ENCODE measurements at places on chromosomes 2 and 18.
A peak's percentile ranks its signal among the peaks of the same experiment; 100 is the strongest.

GRCh38 chr2:58051445-58051844 is 4.8 kb downstream of the VRK2 start:
- no peak for DNase-seq

DNA sequence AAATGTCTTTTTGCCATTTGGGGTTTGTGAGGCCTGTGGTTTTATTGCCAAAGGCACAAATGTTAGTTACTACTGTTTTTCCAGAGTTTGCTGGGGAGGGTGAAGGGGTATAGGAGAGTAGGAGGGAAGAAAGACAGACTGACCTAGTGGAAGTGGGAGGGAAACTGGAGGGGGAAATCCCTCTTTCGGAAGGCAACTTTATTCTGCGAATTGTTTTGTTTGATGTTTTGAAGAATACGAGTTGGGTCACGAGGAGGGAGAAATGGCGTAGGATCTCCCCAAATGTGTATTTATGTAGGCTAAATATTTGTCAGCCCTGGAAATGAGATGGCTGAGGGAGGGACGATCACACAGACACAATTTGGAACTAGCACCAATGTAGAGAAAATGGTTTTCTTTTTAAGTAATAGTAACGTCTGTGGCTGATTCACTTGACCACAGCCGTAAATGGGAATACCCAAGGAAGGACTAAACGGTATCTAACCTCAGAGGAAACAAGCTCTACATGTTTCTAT is 172.3 kb downstream of the ICOS start:
- no peak for DNase-seq

DNA sequence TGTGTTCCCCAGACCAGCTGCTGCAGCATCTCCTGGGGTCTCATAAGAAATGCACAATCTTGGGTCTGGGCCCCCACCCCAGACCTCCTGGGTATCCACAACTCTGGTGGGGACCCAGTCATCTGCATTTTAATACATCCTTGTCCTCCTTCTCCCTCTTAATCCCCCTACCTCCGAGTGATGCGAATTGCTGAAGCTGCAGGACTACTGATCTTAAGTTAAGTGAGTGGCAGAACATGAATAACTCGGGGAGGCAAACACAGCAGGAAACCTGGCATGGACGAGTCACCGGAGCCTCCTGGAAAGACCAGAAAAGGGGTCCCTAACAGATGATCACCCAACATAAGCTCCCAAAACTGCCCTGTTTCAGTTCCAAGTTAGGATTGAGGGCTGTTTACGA is 283.2 kb upstream of the MGAT5 start:
- no peak for DNase-seq

DNA sequence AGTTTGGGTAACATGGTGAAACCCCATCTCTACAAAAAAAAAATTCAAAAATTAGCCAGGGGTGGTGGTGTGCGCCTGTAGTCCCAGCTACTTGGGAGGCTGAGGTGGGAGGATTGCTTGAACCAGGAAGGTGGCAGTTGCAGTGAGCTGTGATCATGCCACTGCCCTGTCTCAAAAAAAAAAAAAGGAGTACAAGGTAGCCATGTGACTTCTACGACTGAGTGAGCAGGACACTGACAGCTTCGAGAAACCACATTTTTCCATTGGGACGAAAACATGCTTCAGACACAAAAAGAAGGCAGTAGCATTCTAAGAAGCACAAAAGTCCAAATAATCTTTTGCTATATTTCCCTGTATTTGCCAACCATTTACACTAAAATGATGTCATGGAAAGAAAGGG is 19.7 kb upstream of the IKZF2 start:
- no peak for DNase-seq

GRCh38 chr18:67411116-67411515 is 105.4 kb downstream of the DSEL start:
- DNase-seq: no peak

GRCh38 chr2:148939271-148939670 is 64.2 kb downstream of the KIF5C start:
- DNase-seq: no peak

DNA sequence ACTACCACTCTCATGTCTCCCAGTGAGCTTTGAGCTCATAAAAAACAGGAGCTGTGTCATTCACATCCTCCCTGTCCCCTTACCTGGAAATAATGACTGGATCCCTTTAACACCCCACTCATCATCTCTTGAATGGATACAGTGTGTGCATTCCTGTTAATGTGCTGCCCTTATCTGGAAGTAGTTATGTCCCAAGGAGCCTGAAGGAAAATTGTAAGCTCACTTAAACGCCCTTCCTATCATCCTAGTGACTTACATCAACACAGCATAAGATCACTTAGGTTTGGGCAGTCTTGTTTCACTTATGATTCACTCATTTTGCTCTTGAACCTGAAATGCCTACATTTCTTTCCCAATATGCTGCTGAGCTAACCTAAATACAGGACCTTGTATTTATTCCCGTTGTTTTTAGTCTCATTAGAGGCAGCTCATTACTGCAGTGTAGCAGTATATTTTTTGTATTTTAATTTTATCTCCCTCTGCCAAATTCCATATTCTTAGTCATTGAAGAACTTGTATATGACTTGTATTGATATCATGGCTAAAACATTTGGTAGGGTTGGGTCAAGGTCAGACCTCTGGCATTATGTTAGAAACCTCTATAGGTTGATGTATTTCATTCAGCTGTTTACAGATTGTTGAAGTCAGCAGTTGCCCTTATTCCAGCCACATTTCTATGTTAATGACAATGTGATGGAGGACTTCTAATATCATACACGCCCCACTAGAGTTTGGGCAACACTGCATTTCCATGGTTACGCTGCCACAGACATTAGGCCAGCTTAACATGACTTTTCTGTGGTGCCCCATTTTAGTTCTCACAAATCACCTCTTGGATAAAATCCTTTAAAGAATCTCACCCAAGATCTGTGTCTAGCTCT is 72.9 kb downstream of the PKP4 start:
- DNase-seq: no peak

DNA sequence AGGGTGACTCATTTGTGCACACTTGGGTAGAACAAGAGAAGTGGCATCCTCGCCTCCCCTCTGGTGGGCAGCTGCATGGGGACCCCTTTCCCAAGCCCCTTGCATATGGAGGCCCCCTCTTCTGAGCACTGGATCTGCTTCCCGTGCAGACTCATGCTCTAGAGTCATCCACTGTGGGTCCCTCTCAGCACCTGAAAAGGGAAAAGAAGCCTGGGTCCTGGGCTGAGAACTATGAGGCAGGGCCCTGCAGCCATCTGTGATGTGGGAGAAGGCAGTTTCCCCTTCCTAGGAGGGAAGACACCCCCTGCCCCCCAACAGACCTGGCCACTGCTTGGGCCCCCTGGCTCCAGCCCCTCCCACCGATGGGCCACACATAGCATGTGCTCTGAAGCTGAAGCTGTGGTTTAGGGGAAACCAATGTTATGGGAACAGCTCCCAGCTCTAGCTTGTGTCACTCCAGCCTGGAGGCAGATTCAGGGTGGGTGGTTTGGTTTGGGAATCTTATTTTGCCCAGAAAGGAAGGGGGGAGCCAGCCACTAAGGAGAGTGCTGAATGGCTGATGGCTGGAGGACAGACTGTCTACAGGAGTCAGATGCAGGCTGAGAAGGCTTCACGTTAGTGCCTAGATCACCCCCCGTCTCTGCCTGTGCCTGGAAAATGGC is 172.8 kb downstream of the GLI2 start:
- no peak for DNase-seq

DNA sequence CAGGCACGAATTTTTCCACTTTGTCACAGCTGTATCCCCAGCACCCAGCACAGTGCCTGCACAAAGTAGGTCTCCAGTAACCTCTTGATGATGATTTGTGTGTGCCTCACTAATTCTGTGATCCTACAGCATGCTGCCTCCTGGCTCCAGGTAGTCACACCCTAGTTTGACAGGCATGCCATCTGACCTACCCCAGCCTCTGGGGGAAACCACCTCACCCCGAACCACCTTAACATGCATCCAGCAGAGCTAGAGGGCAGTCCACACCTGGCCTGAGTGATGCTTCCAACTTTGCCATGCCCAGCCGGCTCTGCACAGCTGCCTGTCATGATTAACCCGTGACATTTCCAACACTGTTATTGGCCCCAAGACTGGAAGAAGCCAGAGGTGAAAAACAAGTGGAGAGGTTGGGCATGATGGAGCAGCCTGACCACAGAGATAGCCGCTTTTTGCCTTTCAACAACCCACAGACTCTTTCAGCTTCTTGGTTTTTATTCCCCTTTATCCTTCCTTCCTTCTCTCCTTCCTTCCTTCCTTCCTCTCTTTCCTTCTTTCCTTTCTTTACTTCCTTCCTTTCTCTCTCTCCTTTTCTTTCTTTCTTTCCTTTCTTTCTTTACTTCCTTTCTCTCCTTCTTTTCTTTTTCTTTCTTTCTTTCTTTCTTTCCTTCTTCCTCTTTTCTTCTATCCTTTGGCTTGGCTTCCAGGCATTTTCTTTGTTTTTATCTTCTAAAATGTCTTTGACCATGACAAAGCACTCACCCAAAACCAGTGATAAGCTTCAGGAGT is 294.4 kb upstream of the SIX2 start:
- DNase-seq: no peak

GRCh38 chr2:169303579-169304305 is 58.6 kb downstream of the LRP2 start:
- DNase-seq: no peak

DNA sequence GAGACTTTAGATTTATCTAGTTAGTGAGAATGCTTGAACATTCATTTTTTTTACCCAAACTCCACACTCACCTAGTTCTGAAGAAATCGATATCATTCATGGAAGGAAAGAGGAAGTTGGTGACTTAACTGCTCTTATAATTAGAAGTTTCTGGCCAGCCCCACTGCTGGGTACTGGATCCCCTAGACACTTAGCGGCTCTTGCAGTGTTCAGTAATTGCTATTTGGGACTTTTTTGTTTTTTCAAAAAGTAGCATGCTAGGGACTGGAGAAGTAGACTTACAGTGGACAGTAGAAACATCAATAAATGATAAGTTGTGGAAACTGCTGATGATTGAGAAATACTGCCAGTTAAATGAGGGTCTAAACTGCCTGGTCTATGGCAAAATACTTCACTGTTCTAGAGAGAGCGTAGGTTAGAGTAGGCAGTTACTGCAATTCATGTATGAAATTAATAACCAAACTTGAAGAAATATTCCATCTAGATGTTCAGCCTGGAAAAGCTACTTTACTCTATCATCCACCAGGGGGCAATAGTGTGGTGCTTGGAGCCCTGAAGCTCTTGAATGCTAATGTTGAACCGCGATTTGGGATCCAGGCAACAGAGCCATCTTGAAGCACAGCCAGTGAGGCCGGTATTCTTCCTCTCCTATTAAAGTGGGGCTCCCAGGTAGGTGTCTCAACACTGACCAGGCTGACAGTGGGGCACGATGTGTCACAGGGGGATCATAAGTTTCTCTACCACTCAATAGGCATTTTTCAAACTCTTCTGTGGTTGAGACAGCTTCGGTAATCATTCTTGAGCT is 146.1 kb upstream of the SESTD1 start:
- peak; percentile 9 for DNase-seq

- DNase-seq: no peak
Observed at GRCh38 chr18:75317703-75318102, 107.1 kb downstream of the TSHZ1 start.

DNA sequence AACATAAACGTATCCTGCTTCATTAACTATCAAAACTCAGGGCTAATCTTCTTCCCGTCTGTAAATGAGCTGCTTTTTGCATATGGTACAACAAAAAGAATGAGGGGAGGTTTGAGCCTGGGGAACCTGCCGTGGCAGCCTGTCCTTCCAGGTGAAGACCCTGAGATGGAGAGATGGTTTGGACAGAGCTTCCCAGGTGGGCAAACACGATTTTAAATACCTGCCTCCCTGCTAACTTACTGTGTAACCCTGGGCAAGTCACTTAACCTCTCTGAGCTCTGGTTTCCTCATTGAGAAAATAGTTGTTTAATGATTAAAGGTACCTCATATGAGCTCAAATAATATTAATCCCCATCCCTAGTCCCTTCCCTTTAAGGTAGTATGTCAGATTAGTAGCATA is 9.0 kb downstream of the EMX1 start:
- DNase-seq: no peak

GRCh38 chr2:51718881-51719280 is 686.9 kb upstream of the NRXN1 start:
- no peak for DNase-seq

DNA sequence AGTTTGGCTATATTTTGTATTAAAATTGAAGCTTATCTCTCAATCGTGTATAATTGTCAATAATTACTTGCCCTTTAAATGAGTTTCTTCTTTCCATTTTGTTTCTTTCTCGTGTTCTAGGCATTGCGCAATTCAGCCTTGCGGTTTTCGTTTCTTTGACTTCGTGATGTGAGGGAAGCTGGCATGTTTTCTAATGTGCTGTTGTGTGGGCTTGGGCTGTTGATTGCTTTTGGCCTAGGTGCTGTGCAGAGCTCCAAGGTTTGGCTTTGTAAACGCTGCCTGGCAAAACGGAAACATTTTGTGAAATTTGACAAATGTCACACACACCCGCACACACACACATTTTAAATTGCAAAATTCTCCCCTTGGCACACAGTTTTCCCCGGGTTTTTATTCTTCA is 242.6 kb upstream of the TCF4 start:
- no peak for DNase-seq

- no peak for DNase-seq
Observed at GRCh38 chr2:62343636-62344337, 147.9 kb downstream of the B3GNT2 start.

- no peak for DNase-seq
Observed at GRCh38 chr2:131658769-131659131, 131.1 kb downstream of the CCDC74A start.

- DNase-seq: no peak
Observed at GRCh38 chr2:231382116-231382515, 13.4 kb upstream of the B3GNT7 start.

GRCh38 chr18:80068571-80069272 is 34.5 kb downstream of the RBFA start:
- DNase-seq: no peak

DNA sequence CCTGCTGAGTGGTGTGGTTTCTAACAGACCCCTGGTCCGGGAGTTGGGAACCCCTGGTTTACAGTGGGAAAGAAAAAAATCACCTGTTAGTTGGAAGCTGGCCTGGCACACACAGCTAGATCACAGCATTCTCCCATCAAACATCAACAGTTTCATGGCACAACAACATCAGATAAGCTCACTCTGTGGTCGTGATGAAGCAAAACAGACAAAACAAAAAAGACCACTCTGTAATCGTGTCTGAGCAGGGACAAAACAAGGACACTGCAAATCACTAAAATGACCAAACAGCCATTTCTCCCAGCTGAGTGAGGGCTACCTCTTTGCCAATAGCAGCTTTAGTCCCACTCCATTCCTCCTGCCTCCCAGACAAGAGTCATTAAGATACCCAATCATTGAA is 9.0 kb upstream of the IMPACT start:
- DNase-seq: no peak

DNA sequence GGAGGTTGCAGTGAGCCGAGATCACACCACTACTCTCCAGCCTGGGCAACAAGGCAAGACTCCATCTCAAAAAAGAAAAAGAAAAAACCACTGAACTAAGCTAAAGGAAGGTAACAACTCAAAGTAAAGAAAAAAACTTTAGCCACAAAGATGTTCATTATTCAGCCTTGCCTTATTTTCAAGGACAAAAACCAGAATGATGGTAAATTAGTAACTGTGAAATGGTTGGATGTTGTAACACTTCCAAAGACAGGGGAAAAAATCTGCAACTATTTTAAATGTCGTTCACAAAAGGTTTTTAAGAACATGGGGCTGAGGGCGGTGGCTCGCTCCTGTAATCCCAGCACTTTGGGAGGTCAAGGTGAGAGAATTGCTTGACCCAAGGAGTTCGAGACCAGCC is 10.1 kb downstream of the ADAM17 start:
- DNase-seq: no peak

GRCh38 chr2:156538083-156538504 is 101.9 kb downstream of the GPD2 start:
- DNase-seq: no peak

GRCh38 chr2:238948765-238949641 is 101.1 kb downstream of the TWIST2 start:
- DNase-seq: no peak

Data from GDM1 (cell line).